CD8-positive, alpha-beta memory T cell (primary cell): ENCODE measurements at places on chromosomes 1 and 21. TPM values are rescaled to one million over a fixed set of nuclear protein-coding genes. Genes with fewer than 3 reads are reported as not detected.

The TAL1 gene
- polyA plus RNA-seq: not detected

The CCDC30 gene
- polyA plus RNA-seq: 0.58 TPM

The CCDC185 gene
- polyA plus RNA-seq: not detected

The PAFAH2 gene
- 28.6 TPM for polyA plus RNA-seq

The CFAP141 gene
- not detected for polyA plus RNA-seq

The GUCA2B gene
- not detected for polyA plus RNA-seq

The FCRL2 gene
- polyA plus RNA-seq: not detected
